ENCODE measurements at places on chromosomes 13 and 19.

DNA sequence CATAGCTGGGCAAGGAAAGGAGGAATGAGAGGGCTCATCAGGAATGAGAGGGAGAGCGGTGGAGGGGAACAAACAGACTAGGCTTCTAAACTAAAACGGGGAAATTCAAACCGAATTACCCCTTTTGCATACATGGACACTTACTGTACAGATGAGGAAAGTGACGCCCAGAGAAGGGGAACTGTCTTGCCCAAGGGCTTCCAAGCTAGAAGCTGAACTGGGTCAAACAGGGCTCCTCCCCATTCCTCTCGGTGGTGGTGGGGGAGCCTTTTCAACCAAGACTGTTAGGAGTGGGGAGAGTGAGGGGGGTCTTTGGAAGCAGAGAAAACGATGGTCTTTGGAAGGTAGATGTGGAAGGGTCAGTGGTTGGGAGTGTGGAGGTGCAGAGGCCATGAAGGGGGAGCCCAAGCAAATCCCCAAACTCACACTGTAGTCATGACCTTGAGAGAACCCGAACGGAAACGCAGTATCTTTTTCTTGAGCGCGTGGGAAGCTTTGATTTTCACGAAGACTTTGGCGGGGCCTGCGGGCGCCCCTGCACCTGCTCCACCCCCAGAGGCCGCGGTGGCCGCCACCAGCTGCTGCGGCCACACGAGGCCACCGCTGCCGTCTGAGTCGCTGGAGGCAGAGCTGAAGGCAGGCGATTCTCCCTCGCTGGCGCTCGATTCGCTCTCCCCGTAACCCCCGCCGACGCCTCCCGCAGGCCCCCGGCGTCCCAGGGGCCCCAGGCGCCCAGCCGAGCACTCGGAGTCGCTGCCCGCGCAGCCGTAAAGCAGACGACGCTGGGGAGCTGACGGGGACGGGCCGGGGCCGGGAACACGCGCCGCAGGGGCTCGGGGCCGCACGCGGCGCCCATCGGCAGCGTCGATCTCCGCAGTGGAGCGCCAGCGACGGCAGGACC, 12.3 kb upstream of the GNG8 start:
- no peak for DNase-seq

GRCh38 chr13:77386880-77387606, 60.1 kb upstream of the MYCBP2 start:
- DNase-seq, result peak; percentile 0

DNA sequence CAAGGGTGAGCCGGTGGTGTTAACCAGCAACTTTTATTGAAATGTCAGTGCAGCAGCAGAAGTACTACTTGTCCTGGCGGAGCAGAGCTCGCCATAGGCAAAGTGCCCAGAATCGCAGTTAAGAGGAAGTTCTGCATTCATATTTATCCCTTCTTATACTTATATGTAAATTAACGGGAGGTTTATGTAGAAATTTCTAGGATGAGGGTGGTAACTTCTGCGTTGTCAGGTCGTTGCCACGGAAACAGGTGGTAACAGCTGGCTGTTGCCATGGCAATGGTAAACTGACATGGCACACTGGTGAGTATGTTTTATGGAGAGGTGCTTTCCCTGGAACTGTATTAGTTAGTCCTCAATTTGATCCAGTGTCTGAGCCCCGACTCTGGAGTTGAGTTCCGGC, 2494.9 kb upstream of the PCDH20 start:
- no peak for DNase-seq

DNA sequence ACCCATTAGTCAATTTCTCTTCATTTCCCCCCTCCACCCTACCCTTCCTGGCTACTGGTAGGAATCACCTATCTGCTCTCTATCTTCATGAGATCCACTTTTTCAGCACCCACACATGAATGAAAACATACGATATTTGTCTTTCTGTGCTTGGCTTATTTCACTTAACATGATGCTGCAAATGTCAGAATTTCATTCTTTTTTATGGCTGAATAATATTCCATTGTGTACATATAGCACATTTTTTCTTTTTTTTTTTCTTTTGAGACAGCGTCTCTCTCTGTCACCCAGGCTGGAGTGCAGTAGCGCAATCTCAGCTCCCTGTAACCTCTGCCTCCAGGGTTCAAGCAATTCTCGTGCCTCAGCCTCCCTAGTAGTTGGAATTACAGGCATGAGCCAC, 9.9 kb upstream of the CALM3 start:
- DNase-seq, result no peak

DNA sequence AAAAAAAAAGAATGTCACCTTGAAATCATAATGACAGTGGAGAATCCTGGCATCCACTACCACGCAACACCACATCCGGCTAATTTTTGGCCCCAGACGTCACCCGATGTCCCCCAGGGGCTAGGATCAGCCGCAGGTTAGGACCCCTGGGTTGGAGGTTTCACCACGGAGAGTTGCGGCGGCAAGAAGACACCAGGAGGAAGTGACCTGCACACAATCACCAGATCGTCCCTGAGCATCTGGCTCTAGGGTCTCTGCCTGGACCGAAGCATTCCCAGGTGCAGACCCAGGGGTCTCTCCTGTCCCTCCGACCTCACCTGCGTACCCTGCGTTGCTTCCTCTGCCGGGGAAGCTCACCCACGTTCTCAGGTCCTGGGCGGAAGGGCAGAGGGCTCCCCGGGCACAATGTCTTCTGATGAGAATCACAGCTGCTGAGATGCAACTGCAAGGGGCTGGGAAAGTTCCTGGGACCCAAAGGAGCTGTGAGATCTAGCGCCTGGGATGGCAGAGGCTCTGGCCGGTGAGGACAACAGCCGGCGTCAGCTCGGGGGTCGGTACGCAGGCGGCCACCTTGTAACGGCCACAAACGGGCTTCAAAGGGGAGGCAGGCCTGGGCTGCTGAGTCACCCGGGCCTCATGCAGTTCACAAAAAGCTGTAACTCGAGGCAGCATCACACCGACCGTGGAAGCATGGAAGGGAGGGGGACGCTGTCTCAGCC, 111.2 kb downstream of the GADD45B start:
- no peak for DNase-seq

DNA sequence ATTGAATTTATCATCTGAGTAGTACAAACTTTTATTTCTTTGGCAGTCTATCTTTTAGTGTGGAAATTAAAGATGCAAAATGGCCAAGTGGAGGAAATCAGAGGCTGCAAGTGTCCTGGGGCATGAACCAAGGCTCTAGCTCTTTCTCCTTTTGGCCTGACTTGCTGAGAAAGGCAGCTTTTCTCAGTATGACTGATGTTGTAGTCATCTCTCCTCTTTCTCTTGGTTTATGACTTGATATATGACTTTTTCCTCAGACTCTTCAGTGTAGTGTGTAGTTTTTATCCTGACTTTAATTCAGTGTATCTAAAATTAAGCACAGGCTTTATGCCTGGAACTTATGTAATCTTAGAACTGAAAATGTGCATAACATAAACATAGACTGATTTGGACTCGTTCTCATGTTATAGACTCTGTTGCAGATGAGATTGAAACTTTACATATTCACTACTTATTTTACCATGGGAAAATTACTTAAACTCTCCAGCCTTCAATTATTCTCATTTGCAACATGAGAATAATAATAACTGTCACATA, 65.7 kb downstream of the SLITRK5 start:
- no peak for DNase-seq
